Sigmoid colon (tissue), 7 donors: ENCODE measurements at places on chromosomes 4 and X. TPM values are rescaled to one million over a fixed set of nuclear protein-coding genes. Genes with fewer than 3 reads are reported as not detected.

DNA sequence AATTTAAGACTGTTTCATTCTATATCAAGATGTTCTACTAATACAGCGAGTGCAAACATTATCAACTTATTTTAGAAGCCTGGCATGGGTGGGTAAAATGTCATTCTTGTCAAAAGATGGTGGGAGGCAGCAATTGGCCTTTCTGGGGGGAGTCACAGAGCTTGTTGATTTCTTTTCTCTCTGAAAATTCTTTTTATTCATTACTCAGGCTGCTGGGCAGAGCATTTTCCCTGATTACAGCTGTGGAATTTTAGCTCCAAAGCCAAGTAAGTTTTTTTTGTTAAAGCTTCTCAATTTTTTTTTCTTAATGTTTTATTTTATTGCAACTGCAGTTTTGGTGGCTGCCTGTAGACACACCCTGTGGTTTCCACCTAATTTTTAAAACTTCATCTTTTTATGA, 50.4 kb downstream of the GPC4 start:
- no peaks in the 10 kb centered on the region for H3K27me3 ChIP-seq
- no peak overlapping the region for H3K27ac ChIP-seq
- no peak for DNase-seq
- no peaks in the 10 kb centered on the region for H3K36me3 ChIP-seq
- H3K4me3 ChIP-seq, result no peak overlapping the region
- H3K4me1 ChIP-seq, result no peaks in the 10 kb centered on the region

GRCh38 chr4:604131-604530, 21.2 kb upstream of the PDE6B start:
- H3K4me1 ChIP-seq, result no peaks in the 10 kb centered on the region
- H3K27ac ChIP-seq, result no peak overlapping the region
- no peak for DNase-seq
- H3K4me3 ChIP-seq, result no peak overlapping the region

GRCh38 chr4:177281351-177281909, 28.2 kb upstream of the NEIL3 start:
- no peak overlapping the region for H3K27ac ChIP-seq
- H3K36me3 ChIP-seq, result no peaks in the 10 kb centered on the region
- no peak for DNase-seq
- no peak overlapping the region for H3K4me3 ChIP-seq

GRCh38 chrX:120310861-120311726, at the start of gene TMEM255A:
Gene TMEM255A, minus strand, starts transcription at chrX:120311461. Its CDS starts 152 bp downstream, at chrX:120311309.
- peak within 1 kb of the TSS; percentile 41 for H3K27ac ChIP-seq
- peak within 1 kb of the TSS; percentile 42 for H3K4me3 ChIP-seq
- no peaks in the 10 kb centered on the region for H3K36me3 ChIP-seq
- peaks cover 25% of the 10 kb centered on the region for H3K27me3 ChIP-seq
- peaks cover 21% of the 10 kb centered on the region for H3K4me1 ChIP-seq
- DNase-seq, result peak; percentile 68

DNA sequence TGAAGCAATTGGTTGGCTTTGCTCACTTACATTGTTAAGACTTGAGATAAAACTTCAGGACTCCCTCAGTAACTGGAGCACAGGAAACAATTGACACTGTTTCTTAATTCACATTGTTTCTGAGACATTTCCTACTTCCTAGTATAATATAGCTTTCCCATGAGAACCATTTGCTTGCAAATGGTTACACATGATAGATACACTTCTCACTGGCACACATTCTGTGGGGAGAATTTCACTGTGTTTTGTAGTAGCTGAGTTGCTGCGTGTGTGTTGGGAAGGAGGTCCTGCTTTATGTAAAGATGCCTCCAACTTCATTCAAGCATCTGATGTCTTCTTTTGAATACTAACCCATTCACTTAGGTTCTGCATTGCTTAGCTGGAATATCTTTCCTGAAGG, 85.3 kb upstream of the SLC4A4 start:
- no peaks in the 10 kb centered on the region for H3K36me3 ChIP-seq
- no peak for DNase-seq
- no peak overlapping the region for H3K27ac ChIP-seq
- no peaks in the 10 kb centered on the region for H3K27me3 ChIP-seq
- H3K4me3 ChIP-seq, result no peak overlapping the region

DNA sequence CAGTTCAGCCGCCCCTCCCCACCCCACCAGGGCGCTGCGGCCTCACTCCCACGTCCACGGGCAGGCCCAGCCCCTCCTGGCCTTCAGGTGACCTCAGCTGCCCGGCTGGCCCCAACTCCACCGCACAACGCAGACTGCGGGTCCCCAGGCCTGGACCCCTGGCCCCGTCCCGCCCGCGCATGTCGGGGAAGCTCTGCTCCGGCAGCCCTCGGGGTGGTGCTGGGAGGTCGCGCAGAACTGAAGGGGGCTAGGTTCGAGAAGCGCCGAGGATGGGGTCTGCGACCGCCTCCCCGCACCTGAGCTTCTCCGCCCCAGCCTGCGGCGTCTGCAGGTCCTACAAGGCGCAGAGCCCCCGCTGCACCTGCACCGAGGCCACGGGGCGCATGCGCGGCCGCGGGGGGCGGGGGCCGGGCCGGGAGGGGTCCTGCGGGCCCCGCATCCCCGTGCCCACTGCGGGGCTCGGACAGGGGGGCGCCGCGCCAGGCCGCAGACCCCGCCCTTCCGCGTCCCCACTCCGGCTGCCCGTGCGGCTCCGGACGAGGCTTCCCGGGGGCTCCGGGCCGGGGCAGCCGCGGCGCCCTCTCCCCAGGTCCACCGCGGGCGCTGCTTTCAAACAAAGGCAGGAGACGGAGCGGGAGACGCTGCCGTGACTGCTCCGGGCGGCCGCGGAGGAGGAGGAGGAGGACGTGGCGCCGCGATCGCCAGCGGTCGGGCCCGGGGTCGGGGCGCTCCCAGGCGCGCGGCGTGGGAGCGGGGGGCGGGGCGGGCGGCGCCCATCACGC, 672 bp upstream of the NAT8L start:
- H3K4me3 ChIP-seq, result no peak overlapping the region
- peaks cover 32% of the 10 kb centered on the region for H3K27me3 ChIP-seq
- no peaks in the 10 kb centered on the region for H3K36me3 ChIP-seq
- no peak for DNase-seq

DNA sequence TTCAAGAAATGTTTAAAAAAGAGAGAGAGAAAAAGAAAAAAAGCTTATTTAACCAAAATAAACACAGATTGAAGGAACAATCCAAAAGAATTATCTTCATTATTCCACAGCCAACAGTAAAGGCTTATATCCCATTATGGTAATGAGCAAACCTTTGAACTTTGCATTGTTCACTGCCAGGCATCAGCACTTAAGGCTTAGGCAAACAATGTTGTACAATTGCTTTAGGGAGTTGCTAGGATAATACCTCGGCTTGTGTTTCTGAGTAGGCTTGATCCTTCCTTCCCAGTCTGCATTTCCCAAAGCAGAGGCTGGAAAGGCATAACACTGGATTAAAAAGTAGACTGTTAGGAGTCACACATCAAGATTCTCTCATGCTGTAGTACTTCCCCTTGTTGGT, 352.7 kb upstream of the IGFBP7 start:
- H3K27me3 ChIP-seq, result no peaks in the 10 kb centered on the region
- H3K4me3 ChIP-seq, result no peak overlapping the region
- no peak overlapping the region for H3K27ac ChIP-seq
- H3K4me1 ChIP-seq, result no peaks in the 10 kb centered on the region
- no peaks in the 10 kb centered on the region for H3K36me3 ChIP-seq

GRCh38 chr4:47647544-47647943, 162.5 kb downstream of the ATP10D start:
- no peak overlapping the region for H3K27ac ChIP-seq
- no peak for DNase-seq
- no peaks in the 10 kb centered on the region for H3K4me1 ChIP-seq
- H3K36me3 ChIP-seq, result no peaks in the 10 kb centered on the region

- no peak overlapping the region for H3K4me3 ChIP-seq
- no peak overlapping the region for H3K27ac ChIP-seq
- DNase-seq, result no peak
- no peaks in the 10 kb centered on the region for H3K4me1 ChIP-seq
Observed at GRCh38 chr4:111601671-111602070, 543.6 kb upstream of the FAM241A start.

DNA sequence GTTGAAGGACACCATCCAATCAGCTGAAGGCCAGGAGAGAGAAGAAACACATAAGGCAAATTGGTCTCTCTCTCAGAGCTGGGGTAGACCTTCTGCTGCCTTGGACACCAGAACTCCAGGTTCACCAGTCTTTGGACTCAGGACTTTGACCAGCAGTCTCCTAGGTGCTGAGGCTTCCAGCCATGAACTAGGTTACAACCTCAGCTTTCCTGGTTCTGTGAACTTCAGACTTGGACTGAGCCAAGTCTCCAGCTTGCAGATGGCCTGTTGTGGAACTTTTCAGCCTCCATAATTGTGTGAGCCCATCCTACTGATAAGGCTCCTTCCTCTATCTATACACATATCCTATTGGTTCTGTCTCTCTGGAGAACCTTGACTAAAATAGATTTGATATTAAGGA, 20.6 kb upstream of the BBS12 start:
- H3K27ac ChIP-seq, result no peak overlapping the region
- no peak for DNase-seq
- H3K27me3 ChIP-seq, result no peaks in the 10 kb centered on the region

- no peak for DNase-seq
- H3K27ac ChIP-seq, result no peak overlapping the region
Observed at GRCh38 chrX:16320765-16321355, 153.6 kb downstream of the MAGEB17 start.

APBB2 gene
- total RNA-seq, result 102 TPM

LDB2 gene
- total RNA-seq, result 18.3 TPM
